ENCODE measurements at places on chromosomes 1 and 21. TPM values are rescaled to one million over a fixed set of nuclear protein-coding genes. Genes with fewer than 3 reads are reported as not detected.

SPRR2B gene
- total RNA-seq = not detected

DNA sequence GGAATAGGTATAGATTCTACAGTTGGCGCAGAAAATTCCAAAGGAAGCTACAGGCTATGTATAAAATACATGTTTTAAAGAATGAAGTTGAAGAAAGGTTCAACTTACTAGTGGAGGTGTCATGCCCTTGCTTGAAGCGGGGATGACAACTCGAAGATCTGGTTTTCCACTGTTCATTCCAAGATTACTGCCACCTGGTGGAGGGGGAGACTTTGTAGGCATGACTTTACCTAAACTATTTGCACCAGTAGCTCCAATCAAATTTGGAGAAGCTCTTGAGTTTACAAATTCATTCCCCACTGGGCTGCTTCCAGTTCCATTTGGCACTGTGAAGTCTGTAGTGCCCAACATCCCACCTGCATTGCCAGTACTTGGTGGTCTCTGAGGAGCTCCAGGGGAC, 81.7 kb downstream of the AXDND1 start:
- no peaks in the 10 kb centered on the region for H3K27me3 ChIP-seq
- no peak overlapping the region for H3K27ac ChIP-seq
- peaks cover 6% of the 10 kb centered on the region for H3K36me3 ChIP-seq
- H3K4me3 ChIP-seq = no peak overlapping the region
- no peak for DNase-seq
- H3K4me1 ChIP-seq = peaks cover 4% of the 10 kb centered on the region

A3GALT2 gene
- total RNA-seq = not detected

DNA sequence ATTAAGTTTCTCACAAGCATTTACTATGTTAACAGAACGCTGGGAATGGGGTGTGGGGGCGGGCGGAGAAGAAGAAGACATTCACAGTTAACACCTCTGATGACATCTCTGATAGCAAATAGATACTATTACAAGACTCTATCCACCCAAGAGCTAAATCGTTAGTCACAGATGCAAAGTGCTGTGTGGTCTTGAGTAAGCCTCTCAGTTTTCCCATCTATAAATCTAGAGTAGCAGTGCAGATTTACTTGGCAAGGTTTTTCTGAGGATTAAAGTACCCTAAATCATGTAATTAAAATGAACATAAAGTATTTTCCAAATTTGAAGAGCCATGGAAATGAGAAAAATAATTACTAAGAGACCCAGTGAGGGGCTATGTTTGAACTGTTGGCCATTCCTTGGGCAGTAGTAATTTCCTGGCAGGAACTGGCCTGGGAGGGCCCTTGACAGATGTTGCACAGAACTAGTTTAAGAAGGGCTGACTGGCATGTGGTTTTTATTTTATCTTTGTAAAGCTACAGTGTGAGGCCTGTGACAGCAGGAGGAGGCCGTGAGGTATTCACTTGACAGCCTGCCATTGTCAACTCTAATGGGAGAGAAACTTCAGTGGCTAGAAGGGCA, 58.7 kb upstream of the APOBEC4 start:
- H3K4me1 ChIP-seq = peaks cover 11% of the 10 kb centered on the region
- no peak for DNase-seq
- no peak overlapping the region for H3K4me3 ChIP-seq
- no peak overlapping the region for H3K27ac ChIP-seq
- H3K27me3 ChIP-seq = no peaks in the 10 kb centered on the region

GRCh38 chr1:170402476-170403311, 129.3 kb upstream of the GORAB start:
- no peaks in the 10 kb centered on the region for H3K27me3 ChIP-seq
- peaks cover 6% of the 10 kb centered on the region for H3K4me1 ChIP-seq
- H3K4me3 ChIP-seq = no peak overlapping the region
- no peak for DNase-seq
- no peaks in the 10 kb centered on the region for H3K36me3 ChIP-seq

FAM72C gene
- 7.1 TPM for total RNA-seq

- peak overlapping the region; percentile 87 for H3K4me3 ChIP-seq
- H3K4me1 ChIP-seq = peaks cover 51% of the 10 kb centered on the region
- H3K36me3 ChIP-seq = no peaks in the 10 kb centered on the region
- no peak for DNase-seq
Observed at GRCh38 chr1:118985640-118986554, 2.2 kb downstream of the TBX15 start.

DNA sequence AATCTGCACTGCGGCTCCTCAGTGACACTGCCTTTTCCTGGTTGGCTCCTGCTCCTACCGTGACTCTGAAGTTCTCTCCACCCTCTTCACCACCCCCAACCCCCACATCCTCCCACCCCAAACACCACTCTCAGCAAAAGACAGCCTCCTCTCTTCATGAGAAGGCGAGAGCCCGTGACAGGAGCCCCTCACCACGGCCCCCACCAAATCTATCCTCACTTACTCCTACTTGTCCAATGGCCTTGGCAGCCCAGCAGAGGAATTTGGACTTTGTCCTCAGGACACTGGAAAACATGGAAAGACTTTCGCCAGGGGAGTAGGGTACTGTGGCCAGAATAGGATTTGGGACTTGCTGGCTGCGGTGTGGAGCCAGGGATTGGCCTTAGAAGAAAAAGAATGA, 6.9 kb downstream of the TMEM125 start:
- peaks cover 4% of the 10 kb centered on the region for H3K27me3 ChIP-seq
- H3K4me1 ChIP-seq = peaks cover 17% of the 10 kb centered on the region
- H3K36me3 ChIP-seq = no peaks in the 10 kb centered on the region
- no peak overlapping the region for H3K4me3 ChIP-seq
- DNase-seq = no peak
- no peak overlapping the region for H3K27ac ChIP-seq

S100A14 gene
- not detected for total RNA-seq

DNA sequence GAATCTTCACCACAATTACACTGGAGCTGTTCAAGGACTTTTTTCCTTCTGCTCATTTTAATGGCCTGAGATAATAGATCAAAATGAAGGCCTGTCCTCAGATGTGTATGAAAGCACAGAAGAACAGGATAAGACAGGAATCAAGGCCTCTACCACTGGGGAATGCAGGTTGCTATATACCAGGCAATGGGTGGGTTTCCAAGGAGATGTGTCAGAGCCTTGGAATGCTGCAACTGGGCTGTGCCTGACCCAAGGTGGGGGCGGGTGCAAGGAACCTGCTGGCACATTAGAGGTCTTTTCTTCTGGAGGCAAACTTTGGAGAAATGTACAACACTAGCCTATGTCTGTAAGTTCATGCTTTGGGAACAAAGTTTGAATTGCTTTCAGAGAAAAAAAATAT, 21.7 kb upstream of the LAMC2 start:
- no peak for DNase-seq
- no peak overlapping the region for H3K27ac ChIP-seq
- no peaks in the 10 kb centered on the region for H3K27me3 ChIP-seq

NBPF6 gene
- total RNA-seq = not detected

COL11A1 gene
- 25.1 TPM for total RNA-seq

GRCh38 chr1:38331496-38332210, 285.1 kb upstream of the POU3F1 start:
- no peaks in the 10 kb centered on the region for H3K4me1 ChIP-seq
- no peaks in the 10 kb centered on the region for H3K36me3 ChIP-seq
- no peak overlapping the region for H3K4me3 ChIP-seq
- H3K27me3 ChIP-seq = no peaks in the 10 kb centered on the region
- no peak for DNase-seq

GRCh38 chr21:32467291-32467690, 54.8 kb downstream of the EVA1C start:
- H3K27me3 ChIP-seq = no peaks in the 10 kb centered on the region
- H3K27ac ChIP-seq = no peak overlapping the region
- no peak for DNase-seq
- peaks cover 7% of the 10 kb centered on the region for H3K4me1 ChIP-seq
- H3K36me3 ChIP-seq = no peaks in the 10 kb centered on the region

DNALI1 gene
- total RNA-seq = 28.6 TPM

GRCh38 chr1:200272481-200273068, 137.3 kb downstream of the ZNF281 start:
- H3K4me1 ChIP-seq = no peaks in the 10 kb centered on the region
- no peaks in the 10 kb centered on the region for H3K27me3 ChIP-seq
- no peak overlapping the region for H3K4me3 ChIP-seq
- H3K27ac ChIP-seq = no peak overlapping the region

CCDC30 gene
- 6.9 TPM for total RNA-seq

GRCh38 chr21:24470852-24471251, 1136.4 kb downstream of the MRPL39 start:
- no peaks in the 10 kb centered on the region for H3K27me3 ChIP-seq
- no peak overlapping the region for H3K4me3 ChIP-seq
- no peaks in the 10 kb centered on the region for H3K36me3 ChIP-seq
- H3K4me1 ChIP-seq = no peaks in the 10 kb centered on the region
- DNase-seq = no peak

GFI1 gene
- 0.16 TPM for total RNA-seq

KIF26B gene
- 6.2 TPM for total RNA-seq

- H3K27me3 ChIP-seq = peaks cover 59% of the 10 kb centered on the region
- H3K36me3 ChIP-seq = no peaks in the 10 kb centered on the region
- peaks cover 6% of the 10 kb centered on the region for H3K4me1 ChIP-seq
- H3K27ac ChIP-seq = no peak overlapping the region
- DNase-seq = no peak
Observed at GRCh38 chr1:231172411-231172810, 10.6 kb downstream of the TRIM67 start.

HAO2 gene
- not detected for total RNA-seq

DNA sequence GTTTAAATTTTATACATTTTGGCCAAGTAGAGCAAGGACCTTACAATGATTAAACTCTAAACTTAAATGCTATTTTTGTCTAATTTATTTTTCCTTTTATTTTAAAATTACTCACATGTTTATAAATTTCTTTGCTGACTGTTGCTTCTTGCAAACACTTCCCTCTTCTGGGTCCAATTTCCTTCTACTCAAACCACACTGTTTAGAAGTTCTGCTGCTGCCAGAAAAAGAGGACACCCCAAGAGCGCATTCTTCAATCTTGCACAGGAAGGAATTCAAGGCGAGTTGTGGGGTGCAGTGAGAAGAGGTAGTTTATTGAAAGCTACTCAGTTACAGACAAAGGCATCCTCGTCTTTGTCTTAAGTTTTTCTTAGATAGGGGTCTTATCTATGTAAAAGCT, 88.5 kb upstream of the NEK7 start:
- H3K27ac ChIP-seq = no peak overlapping the region
- no peaks in the 10 kb centered on the region for H3K36me3 ChIP-seq
- no peak for DNase-seq
- no peaks in the 10 kb centered on the region for H3K4me1 ChIP-seq
- H3K27me3 ChIP-seq = no peaks in the 10 kb centered on the region
- no peak overlapping the region for H3K4me3 ChIP-seq

SYCP1 gene
- not detected for total RNA-seq

ZDHHC18 gene
- 41.7 TPM for total RNA-seq

HFM1 gene
- 7.1 TPM for total RNA-seq

SPRR1A gene
- not detected for total RNA-seq

DNA sequence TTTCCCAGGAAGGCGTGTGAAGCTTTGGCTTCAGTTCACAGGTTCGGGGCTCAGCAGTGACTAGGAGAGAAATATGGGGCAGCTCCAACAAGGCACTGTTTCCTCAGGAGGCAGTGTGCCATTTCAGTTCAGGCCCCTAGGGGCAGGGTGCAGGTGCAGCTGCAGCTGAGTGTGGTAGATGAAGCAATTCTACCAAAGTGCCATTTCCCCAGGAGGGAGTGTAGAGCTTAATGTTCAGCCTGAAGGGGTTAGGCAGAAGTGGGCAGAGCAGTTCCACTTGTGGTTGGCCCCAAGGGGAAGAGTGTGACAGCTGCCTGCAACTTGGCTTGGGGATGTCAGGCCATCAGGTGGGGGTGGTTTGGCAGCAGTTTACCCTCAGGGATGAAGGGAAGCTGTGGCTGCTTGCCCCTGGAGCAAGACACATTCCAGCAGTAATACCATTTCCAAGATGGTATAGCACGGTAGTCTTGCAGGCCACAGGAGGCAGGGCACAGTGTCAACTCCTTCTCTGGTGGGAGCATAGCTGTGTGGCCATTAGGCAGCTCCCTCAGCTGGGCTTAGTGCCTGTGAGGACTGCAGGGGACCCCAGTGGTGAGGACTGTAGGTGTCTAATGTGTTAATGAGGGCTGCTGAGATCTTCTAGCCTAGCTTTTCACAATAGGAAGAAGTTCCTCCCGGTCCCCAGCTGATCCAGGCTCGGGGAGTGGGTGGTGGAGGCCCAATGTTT, 34.7 kb downstream of the RGSL1 start:
- no peaks in the 10 kb centered on the region for H3K27me3 ChIP-seq
- no peaks in the 10 kb centered on the region for H3K4me1 ChIP-seq
- DNase-seq = no peak
- H3K27ac ChIP-seq = no peak overlapping the region
- H3K4me3 ChIP-seq = no peak overlapping the region
- no peaks in the 10 kb centered on the region for H3K36me3 ChIP-seq

DNA sequence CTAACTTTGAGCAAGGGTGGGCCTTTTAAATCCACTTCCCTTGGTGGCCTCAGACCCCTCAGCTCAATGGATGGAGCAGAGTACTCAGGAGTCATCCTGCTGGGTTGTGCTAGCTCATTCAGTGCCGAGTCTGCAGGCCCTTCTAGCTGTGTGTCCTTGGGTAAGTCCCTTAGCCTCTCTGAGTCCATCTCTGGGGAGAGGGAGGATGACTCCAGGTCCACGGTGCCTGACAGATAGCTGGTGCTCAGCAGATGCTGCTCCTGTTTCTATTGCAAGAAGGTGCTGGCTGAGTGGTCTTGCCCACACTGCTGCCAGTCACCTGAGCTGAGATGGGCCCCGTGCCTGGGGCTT, 11.0 kb downstream of the LDLRAP1 start:
- H3K4me1 ChIP-seq = peaks cover 42% of the 10 kb centered on the region
- no peaks in the 10 kb centered on the region for H3K36me3 ChIP-seq
- no peak overlapping the region for H3K27ac ChIP-seq
- H3K4me3 ChIP-seq = no peak overlapping the region

GRCh38 chr1:240656531-240656930, 44.6 kb upstream of the GREM2 start:
- no peak for DNase-seq
- H3K4me1 ChIP-seq = peaks cover 6% of the 10 kb centered on the region
- H3K27me3 ChIP-seq = no peaks in the 10 kb centered on the region
- no peak overlapping the region for H3K4me3 ChIP-seq
- H3K27ac ChIP-seq = no peak overlapping the region
- H3K36me3 ChIP-seq = no peaks in the 10 kb centered on the region

- no peaks in the 10 kb centered on the region for H3K4me1 ChIP-seq
- H3K4me3 ChIP-seq = no peak overlapping the region
- no peak for DNase-seq
- no peaks in the 10 kb centered on the region for H3K36me3 ChIP-seq
- no peaks in the 10 kb centered on the region for H3K27me3 ChIP-seq
- H3K27ac ChIP-seq = no peak overlapping the region
Observed at GRCh38 chr1:208461680-208462079, 217.5 kb upstream of the PLXNA2 start.

DNA sequence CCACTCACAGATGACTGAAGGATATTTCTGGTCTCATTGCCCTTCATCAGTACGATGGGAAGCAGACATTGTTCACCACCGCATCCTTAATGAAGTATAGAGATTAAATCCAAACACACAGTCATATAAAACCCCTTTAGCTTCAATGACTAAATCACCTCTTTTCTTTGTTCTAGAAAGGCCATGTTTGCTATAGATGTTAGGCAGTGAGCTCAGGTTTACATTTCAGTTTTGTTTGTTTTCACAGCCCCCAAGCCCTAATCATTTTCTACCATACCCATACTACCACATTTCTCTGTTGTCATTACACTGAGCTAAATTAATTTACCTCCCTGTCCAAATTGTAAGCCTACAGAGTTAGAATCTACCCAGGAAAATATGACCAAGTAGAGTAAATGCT, 385.1 kb downstream of the NTNG1 start:
- H3K4me1 ChIP-seq = peaks cover 16% of the 10 kb centered on the region
- no peak for DNase-seq
- no peak overlapping the region for H3K27ac ChIP-seq

GRCh38 chr1:231770506-231771175, 144.1 kb downstream of the DISC1 start:
- H3K27ac ChIP-seq = peak overlapping the region; percentile 68
- H3K4me1 ChIP-seq = peaks cover 14% of the 10 kb centered on the region
- no peak for DNase-seq
- H3K36me3 ChIP-seq = peaks cover 12% of the 10 kb centered on the region

GUCA2B gene
- total RNA-seq = not detected

Measured in neural crest cell (in vitro differentiated cells).